Stimulated activated CD8-positive, alpha-beta memory T cell treated with anti-CD3 and anti-CD28 coated beads, Interleukin-7, amount 100 ng/mL, for 48 hours (primary cell): ENCODE measurements at places on chromosomes 16 and 17.

- DNase-seq: no peak
Observed at GRCh38 chr16:86212706-86213436, 297.5 kb upstream of the FOXF1 start.

- DNase-seq: no peak
Observed at GRCh38 chr16:14325502-14326401, 254.6 kb downstream of the MRTFB start.

DNA sequence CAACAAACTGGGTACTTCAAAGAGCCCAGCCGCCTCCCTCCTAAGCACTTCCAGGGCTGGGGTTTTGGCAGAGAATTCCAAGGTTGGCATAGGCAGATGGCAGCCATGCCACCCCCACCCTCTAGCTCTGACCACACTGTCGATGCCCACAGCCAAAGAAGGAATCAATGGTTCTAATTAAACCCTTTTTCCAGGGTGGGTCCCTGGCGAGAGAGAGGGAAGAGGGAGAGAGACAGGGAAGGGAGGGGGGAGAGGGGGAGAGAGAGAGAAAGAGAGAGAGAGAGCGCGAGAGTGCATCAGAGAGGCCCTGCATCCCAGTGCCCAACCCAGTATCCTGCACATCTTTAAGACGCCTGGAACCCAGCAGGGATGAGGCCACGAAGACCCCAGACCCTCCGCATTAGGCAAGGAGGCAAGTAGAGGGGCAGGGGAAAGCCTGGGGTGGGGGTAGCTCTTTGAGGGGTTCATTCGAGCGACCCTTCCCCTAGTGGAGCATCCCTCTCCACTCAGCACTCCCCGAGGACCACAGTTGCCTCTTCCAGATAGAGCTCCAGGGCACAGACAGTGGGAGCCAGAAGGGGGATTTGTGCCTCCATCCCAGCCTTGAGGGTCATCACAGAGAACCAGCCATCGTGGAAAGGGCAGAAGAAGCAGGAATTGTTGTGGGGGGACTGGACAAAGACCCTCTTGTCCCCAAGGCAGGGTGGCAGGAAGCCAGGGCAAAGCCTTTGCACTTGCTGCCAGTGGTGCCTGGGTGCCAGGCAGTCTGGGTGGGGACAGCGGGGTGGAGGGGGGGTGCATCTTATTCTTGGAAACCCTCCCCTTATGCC lies 2.6 kb downstream of the SRCIN1 start:
- no peak for DNase-seq

GRCh38 chr16:83806036-83806435 lies 1.7 kb upstream of the HSBP1 start:
- DNase-seq: no peak

DNA sequence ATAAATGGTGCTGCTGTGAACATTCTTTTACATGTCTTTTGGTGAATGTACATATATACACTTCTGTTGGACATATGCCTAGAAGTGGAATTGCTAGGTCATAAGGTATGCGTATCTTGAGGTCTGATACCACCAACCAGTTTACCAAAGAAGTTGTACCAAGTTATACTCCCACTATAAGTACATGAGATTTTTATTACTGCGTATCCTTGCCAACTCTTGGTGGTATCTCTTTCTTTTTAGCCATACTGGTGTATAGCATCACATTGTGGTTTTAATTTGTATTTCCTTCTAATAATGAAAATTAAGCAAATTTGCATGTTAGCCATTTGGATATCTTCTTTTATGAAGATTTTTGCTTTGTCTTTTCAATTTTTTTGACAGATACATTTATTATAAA lies 80.5 kb downstream of the ATF7IP2 start:
- DNase-seq: no peak

- DNase-seq: no peak
Observed at GRCh38 chr17:6843241-6843880, 11.8 kb upstream of the TEKT1 start.

GRCh38 chr17:61235827-61236197 lies 163.8 kb upstream of the TBX2 start:
- no peak for DNase-seq

DNA sequence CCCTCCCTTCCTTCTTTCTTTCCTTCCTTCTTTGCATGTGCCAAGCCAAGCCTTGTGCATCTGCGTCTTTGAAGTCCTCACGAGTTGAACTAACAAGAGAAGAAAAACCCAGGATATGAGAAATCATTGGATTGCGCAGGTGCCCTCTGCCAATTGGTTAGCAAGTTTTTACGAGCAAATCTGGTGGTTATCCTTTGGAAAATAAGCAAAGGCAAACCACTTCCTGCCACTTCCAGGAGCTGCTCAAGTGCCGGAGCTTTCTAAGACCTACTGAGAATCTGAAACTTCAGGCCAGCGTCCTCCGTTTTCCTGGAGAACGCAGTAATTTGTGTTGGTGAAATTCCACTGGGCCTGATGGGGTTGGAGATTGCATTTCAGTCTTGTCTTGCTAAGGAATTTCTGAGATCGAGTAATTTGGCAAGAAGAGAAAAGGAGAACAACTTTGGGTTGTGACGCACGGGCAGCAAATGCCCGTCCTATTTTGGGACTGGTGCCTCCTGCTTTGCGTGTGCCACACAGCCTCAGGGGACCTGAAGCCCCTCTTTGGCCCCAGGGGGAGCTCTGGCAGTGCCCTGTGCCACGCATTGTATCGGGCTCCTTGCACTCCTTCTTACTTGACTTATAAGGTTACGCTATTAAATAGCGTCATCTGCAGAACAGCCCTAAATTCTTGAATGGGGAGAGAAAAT lies 56.4 kb downstream of the CMIP start:
- DNase-seq: no peak

DNA sequence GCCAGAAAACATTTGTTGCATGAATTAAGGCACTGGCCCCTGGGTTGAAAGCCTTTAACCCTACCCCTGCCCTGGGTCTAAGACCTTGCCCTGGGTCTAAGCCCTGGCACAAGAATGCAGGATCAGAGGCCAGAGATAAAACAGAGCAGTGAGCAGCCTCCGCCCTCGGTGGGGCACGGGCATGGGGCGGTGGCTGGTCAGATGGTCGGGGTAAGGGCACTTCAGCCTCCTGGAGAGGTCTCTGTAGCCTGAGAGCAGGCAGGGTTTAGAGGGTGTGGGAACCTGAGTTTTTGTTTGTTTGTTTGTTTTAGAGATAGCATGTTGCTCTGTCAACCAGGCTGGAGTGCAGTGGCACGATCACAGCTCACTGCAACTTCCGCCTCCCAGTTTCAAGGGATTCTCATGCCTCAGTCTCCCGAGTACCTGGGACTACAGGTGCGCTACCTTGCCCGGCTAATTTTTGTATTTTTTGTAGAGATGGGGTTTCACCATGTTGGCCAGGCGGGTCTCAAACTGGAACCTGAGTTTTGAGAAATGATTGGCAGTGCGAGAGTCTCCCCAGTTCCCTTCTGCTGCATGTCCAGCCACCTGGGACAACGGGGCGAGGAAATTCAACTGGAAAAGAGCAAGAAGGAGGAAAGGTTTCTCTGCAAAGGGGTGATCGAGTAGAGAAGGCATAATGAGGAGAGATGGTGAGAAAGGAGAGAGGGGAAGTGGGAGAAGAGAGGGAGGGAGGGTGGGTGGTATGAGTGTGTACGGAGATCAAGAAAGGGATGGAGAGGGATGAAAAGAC lies 27.7 kb downstream of the TNS4 start:
- DNase-seq: no peak

GRCh38 chr17:36057911-36058310 lies 6.2 kb upstream of the CCL18 start:
- DNase-seq: no peak

- DNase-seq: no peak
Observed at GRCh38 chr16:58332997-58333700, 38.3 kb upstream of the PRSS54 start.

GRCh38 chr17:40484973-40485530 lies 16.4 kb downstream of the TNS4 start:
- DNase-seq: no peak

- no peak for DNase-seq
Observed at GRCh38 chr16:82660075-82660645, 33.4 kb downstream of the CDH13 start.

- DNase-seq: no peak
Observed at GRCh38 chr16:51710905-51711563, 560.0 kb upstream of the SALL1 start.

GRCh38 chr16:81231014-81231413 lies 7.5 kb upstream of the BCO1 start:
- no peak for DNase-seq

DNA sequence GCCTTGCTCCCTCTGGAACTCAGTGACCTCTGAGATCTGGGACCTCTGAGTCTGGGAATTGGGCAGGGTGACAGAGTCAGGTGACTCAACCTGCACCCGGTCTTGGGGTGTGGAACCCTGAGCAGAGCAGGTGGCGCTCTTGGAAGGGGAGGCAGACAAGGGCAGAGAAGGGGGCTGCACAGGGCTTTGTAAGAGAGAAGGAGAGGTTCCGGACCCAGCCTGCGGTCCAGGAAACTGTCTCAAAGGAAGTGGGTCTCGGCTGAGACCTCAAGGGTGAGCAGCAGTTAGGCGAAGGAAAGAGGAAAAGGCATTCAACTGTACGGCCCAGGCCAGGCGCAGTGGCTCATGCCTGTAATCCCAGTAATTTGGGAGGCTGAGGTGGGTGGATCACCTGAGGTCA lies 10.0 kb upstream of the RIPOR1 start:
- no peak for DNase-seq

- no peak for DNase-seq
Observed at GRCh38 chr17:20280851-20281250, 186.5 kb downstream of the LGALS9B start.

GRCh38 chr17:50586421-50587247 lies 26.1 kb downstream of the CACNA1G start:
- no peak for DNase-seq
